NCI-H446 treated with DMSO at 0.1 percent for 48 hours (cell line): ENCODE measurements at places on chromosomes 11 and 22.

DNA sequence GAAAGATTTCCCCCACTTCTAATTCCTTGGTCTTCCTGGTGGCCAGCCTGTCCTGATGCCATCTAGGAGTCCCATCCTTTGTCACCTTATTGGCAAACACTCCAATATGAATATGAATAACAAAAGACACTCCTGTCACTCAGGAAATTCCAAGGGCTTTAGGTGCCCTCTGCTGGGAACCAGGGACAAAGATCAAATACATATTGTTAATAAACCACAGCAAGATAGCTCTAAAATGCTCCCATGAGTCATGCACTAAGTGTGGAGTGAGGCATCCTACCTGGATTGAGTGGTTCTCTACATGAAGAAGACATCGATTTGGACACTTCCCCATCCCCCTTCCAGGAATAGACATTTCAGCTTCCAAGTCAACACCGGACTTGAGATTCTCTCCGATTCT lies 823.6 kb downstream of the TBC1D22A start:
- DNase-seq: no peak

DNA sequence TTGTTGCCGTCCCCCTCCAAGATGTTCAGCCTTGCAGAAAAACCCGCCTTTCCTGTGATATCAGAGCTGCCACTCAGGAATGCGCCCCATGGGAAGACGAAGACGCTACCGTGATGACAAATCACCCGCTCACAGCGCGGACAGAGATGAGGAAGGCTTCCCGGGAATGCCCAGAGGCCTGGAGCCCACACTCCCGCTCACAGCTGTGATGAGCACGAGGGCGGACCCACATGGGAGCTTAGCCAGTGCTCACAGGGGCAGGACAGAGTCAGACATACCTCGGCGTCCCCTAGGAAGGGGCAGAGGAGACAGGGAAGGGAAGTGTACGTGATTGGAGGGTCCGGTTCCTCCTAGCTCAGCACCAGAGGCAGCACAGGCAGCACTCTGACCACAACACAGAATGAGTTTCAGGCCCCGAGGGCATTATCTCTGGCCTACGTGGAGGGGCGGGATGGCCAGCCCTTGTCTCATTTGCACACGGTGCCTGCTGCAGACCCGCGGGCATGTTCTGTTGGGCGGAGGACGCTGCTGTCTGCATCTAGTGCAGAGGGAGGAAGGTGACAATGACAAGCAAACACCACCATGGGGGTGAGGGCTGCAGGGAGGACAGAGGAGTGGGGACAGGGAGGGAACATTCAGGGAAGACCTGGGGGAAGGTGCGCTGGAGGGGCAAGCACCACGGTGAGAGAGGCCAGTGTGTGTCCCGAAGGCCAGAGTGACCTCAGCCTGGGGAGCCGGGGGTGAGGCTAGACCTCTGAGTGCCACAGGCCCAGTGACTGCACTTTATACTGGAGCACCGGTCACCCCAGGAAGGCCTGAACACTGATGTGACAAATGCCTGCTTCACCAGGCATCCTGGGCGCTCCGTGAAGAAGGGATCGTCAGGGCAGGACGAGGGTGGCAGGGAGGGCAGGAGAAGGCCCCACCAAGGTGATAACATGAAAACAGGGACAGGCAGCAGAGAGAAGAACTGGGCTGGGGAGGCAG lies 79.6 kb downstream of the CELSR1 start:
- no peak for DNase-seq

- peak; percentile 40 for DNase-seq
These were observed 1179.8 kb downstream of the BRD1 start for GRCh38 chr22:48647606-48648515.

DNA sequence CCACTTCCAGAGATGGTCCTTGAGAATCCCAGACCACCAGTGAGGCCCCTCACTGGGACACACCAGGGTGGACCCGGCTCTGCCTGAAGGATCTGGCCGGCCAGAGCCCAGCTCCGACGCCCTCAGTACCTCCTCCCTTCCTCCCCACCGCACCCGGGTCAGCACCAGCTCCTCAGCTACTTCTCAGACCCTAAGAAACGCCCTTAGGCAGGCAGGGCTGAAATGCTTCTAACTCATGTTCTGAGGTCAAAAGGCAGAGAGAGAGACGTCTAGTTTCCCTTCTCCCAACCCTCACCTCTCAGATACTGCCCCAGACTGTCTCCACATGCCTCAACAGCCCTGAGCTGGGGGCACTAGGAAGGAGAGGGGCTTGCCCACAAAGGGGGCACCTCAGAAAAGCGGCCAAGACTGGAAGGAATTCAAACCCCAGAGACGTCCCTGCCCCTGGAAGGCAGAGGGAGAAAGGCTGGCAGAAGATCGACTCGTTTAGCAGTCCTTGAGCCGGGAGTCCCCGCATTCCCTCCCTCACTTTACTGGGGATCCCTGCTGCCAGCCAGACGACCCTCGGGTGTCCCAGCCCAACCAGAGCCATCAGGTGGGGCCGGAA lies 539 bp downstream of the USH1C start:
- DNase-seq: no peak

DNA sequence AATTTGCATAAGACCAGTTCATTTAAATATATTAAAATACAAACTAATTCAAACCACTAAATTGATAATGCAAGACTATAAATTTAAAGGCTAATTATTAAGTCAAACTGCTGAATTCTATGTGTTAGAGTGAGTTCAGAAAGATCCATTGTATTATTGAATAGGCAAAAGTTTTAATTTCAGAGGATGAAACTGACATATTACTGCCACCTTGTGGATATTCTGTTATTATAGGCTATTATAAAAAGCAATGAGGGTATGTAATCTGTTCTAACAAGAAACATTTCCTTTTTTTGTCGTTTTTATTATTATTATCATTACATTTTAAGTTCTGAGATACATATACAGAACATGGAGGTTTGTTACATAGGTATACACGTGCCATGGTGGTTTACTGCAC lies 20.9 kb upstream of the NAALAD2 start:
- no peak for DNase-seq

- DNase-seq: no peak
These were observed 303.9 kb downstream of the CASP12 start for GRCh38 chr11:104594228-104594958.

DNA sequence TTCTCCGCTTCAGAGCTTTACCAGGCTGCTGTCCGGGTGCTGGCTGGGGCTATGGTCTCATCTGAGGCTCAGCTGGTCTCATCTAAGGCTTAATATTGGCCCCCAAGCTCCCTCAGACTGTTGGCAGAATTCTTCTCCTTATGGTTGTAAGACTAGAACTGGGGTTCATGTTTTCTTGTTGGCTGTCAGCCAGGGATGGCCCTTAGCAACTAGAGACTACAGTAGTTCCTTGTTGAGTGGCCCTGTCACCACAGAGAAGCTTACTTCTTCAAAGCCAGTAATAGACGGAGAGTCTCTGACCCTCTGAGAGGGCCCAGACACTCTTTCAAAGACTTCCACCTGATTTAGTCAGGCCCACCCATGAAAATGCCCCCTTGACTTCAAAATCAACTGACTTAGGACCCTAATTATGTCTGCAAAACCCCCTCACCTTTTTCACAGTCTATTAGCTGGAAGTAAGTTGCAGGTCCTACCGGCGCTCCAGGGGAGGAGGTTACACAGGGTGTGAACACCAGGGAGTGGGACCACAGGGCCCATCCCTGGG lies 24.2 kb upstream of the TREH start:
- DNase-seq: no peak

- DNase-seq: no peak
These were observed 39.3 kb downstream of the SLC5A1 start for GRCh38 chr22:32082331-32082730.

- DNase-seq: peak; percentile 54
These were observed 363.7 kb downstream of the NXPE2 start for GRCh38 chr11:115042002-115042401.

DNA sequence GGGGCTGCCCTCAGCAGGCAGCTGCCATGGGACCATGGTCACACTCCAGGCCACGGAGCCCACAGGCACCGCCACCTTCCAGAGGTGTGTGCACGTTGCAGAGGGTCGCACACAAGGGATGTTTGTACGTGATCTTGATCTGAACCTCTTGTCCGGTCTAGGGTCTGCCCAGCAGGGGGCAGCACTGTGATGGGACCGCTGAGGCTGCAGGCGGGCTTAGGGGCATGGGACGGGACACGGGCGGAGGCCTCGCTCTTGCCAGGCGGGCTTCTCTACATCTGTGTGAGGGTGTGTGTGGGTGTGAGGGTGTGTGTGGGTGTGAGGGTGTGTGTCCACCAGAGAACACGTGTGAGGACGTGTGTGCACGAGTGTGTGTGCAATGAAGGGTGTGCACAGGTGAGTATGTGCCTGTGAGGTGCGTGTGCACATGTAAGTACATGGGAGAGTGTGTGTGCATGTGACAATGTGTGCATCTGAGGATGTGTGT lies 52.4 kb downstream of the CACNA1I start:
- no peak for DNase-seq

GRCh38 chr11:122863704-122864326 lies 18.7 kb upstream of the JHY start:
- DNase-seq: no peak

DNA sequence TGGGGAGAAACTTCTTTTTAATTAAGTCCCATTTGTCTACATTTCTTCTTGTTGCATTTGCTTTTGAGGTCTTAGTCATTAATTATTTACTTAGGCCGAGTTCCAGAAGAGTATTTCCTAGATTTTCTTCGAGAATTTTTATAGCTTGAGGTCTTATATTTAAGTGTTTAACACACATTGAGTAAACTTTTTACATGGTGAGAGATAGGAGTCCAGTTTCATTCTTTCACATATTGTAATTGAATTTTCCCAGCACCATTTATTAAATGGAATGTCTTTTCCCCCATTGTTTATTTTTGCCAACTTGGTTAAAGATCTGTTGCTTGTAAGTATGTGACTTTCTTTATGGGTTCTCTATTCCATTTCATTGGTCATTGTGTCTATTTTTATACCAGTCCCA lies 1344.0 kb upstream of the RAG2 start:
- DNase-seq: no peak

DNA sequence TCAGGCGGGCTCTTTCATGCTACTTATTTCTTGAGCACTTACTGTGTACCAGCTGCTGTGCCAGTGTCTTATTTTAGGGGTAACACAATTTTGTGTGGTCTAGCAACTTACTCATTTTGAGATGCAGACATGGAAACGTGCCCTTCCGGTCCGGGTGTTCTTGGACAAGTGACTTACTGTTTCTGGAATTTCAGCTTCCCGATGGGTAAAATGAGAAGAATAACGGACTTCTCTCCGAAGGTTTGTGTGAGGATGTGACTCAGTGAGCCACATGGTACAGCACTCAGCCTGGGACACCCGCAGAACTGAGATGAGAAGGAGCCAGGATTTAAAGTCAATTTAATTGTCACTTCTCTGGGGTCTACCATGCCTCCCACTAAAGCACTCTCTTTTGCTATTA lies 114.5 kb upstream of the SYT13 start:
- DNase-seq: no peak

GRCh38 chr11:46367244-46367915 lies 14.1 kb upstream of the MDK start:
- DNase-seq: no peak

DNA sequence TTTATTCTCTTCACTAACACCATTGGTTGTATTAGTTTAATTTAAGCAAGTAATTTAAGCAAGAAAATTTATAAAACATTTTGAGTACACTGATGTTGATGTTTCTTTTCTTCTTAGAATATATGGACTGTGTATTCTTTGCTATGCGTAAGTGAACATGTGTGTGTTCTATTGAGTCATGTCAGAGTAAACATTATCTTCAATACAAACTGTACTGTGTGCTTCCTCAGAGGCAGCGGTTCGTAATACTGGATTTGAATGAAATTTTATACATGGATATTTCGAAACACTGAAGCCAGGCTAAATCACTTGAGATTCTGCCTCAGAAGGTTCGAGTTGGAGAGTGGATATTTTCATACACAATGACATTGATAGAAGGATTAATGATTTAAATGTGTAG lies 452.6 kb downstream of the LUZP2 start:
- no peak for DNase-seq

GRCh38 chr11:44989831-44990566 lies 39.3 kb upstream of the TP53I11 start:
- DNase-seq: peak; percentile 98

DNA sequence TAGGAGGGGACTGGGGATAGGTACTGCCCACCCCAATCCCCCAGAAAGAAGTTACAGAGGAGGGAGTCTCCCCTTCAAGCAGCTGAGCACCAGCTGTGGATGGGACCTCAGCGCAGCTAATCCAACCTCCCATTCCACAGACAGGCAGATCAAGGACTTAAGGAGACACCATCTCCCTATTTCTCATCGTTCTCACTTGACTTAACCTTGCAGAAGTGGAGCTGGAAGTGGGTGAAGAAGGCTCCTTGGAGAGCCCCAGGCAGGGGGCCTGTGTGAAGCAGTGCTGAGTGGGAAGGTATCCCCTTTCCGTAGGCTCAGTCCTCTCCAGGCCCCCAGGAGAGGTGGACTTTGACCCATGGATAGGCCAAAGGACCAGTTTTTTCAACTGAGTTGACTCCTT lies 27.3 kb downstream of the USP35 start:
- no peak for DNase-seq

- no peak for DNase-seq
These were observed 682.8 kb downstream of the TBC1D22A start for GRCh38 chr22:47445212-47445611.

- DNase-seq: no peak
These were observed 119.0 kb downstream of the CADM1 start for GRCh38 chr11:115385226-115385625.

DNA sequence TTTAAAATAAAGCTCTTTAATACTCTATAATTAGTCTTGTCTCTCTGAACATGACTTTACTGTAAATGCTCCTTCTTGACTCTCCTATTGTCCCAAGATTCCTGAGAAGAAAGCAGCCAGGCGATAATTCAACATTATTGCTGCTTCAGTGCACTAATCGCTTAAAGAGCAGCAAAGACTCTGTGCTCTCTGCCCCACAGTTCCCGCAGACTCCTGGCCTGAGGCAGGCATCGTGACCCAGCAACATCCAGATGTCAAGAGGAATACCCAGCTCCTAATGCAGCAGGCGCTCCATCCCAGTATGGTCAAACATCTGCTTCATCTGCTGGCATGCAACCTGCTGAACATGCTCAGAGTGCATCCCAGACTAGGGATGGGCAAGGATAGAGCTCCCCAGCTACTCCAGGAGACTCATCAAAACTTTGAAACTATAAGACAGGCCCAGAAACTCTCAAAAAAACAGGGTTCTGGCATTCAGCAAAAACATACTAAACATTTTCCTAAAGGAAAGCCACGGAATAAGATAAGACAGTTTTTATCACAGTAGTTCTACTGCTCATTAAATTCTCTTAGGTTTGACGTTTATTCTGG lies 270.0 kb downstream of the SOX6 start:
- DNase-seq: no peak

- DNase-seq: no peak
These were observed 62.4 kb downstream of the BRD1 start for GRCh38 chr22:49765091-49765771.

- DNase-seq: no peak
These were observed 47.3 kb downstream of the GRAMD1B start for GRCh38 chr11:123477205-123477907.

GRCh38 chr11:74846770-74847169 lies 98.1 kb downstream of the RNF169 start:
- DNase-seq: no peak

GRCh38 chr11:61486011-61486620 lies 22.4 kb upstream of the LRRC10B start:
- no peak for DNase-seq
